ENCODE measurements at places on chromosomes 3 and 15.

GRCh38 chr15:25695875-25696760, 167.0 kb downstream of the ATP10A start:
- no peak for DNase-seq

DNA sequence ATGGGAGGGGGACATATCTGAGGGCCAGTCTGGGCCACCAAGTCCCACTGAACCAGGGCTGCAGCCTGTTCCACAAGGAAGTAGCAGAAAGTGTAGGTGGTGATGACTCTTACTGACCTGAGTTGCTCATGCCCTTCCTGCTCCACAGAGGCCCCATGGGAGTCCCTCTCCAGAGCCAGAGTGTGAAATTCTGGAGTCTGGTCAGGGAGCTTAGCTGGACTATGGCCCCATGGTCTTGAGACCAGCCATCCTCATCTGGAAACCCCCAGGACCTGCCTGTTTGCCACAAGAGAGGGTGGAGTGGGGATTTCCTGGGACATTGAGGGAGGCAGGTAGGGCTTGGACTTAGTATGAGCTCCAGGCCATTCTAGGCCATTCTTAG, 3.0 kb downstream of the SPINT1 start:
- no peak for DNase-seq

- no peak for DNase-seq
Measured at GRCh38 chr3:47617086-47618010, 38.7 kb upstream of the CSPG5 start.

GRCh38 chr3:155676252-155676981, 68.5 kb downstream of the PLCH1 start:
- DNase-seq = peak; percentile 32

DNA sequence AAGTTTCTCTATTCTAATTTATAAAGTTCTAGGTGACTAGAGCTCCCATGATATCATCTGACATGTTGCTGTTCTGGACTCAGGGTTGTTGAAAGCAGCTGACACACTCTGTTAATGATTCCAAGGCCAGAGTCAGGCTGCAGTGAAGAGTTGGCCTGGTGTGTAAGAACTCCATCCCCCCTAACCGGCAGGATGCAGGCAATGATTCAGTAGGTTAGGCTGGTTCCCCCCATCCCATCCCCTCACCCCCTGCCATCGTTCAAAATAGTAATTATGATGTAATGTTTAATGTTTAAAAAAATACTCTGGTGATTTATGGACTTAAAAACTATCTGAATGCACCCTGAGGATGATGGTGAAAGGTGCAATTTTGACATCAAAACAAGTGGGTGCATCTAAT, 4.6 kb upstream of the TRIM71 start:
- DNase-seq = no peak

GRCh38 chr3:120148187-120148949, 54.1 kb upstream of the GSK3B start:
- DNase-seq = no peak

DNA sequence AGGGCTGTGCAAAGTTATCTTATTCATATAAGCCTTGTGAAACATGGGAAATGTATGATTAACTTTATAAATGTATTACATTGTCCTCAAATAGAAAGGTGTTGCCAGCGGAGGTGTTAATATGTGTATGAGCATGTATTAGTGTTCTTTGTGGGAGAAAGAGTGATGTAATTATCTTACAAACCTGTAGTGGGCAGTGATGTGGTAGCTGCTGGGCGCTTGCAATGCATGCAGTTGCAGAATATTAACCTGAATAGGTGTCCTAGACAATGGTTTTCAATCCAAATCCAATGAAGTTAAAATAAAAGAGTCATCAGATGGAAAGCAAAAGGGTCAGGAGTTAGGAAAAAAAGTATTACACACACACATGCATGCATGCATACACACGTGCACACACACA, 881.3 kb upstream of the CADM2 start:
- DNase-seq = no peak

DNA sequence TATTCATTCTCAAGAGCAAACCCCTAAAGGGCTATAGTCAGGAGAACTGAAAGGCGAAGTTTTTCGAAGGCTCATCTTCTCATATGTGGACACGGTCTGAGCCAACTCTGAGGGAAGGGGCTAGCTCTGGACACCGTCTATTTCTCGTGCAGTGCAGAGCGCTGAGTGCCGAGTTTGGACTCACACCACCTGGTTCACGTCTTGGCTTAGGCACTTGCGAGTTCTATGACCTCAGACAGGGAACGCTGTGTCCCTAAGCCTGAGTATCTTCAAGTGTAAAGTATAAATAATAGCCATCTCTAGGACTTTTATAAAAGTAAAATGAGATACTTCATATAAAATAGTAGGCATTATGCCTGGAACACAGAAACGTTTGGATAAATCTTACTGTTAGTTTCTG, 223.7 kb downstream of the FMN1 start:
- no peak for DNase-seq

- no peak for DNase-seq
Measured at GRCh38 chr15:84855136-84855535, 29.3 kb upstream of the SLC28A1 start.

DNA sequence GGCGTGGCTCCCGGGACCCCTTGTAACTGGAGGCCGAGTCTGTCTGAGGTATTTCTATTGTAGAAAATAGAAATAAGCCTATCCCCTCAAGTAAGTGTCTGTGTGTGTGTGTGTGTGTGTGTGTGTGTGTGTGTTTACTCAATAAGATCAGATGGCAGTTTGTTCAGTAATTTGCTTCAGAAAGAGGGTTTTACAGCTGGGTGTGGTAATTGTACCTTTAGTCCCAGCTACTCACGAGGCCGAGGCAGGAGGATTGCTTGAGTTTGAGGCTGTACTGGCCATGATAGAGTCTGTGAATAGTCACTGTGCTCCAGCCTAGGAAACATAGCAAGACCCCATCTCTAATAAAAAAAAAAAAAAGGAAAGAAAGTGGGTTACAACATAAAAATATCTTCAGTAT, 8.7 kb downstream of the SPINT1 start:
- no peak for DNase-seq

DNA sequence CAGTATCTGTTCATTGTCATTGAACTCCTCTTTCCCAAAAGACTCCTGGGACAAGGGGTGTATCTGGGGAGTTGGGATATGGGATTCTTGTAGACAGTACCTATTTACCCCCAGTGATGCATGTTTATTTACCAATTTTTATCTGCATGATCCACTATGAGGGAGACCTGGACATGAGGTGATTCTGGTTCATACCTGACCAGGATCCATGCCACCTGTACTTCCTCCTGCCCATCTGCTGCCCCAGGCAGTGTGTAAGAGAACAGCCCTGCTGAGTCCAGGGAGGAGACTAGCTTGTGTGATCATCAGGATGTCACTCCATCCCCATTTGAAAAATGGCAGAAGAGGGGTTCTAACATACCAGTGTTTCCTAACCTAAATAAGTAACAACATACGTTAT, 3.1 kb upstream of the TPRG1 start:
- no peak for DNase-seq

- no peak for DNase-seq
Measured at GRCh38 chr3:37494216-37494615, 319.8 kb upstream of the LRRFIP2 start.

- DNase-seq = no peak
Measured at GRCh38 chr3:14836049-14836468, 17.3 kb downstream of the FGD5 start.

DNA sequence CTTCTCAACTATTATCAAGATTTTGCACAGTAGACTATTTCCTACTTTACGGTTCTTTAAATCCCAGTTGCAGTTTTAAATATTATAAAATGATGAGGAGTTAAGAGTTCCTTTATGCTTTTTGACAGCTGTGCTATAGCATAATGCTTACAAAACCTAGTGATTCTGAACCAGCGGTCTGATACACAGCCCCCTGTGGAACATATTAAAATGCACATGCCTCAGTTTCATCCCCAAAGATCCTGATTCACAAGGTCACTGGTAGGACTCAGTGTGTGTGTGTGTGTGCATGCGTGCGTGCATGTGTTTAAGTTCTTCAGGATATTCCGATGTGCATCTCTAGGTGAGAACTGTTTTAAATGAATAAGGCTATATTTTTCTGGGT, 330.1 kb upstream of the TPM1 start:
- DNase-seq = no peak

DNA sequence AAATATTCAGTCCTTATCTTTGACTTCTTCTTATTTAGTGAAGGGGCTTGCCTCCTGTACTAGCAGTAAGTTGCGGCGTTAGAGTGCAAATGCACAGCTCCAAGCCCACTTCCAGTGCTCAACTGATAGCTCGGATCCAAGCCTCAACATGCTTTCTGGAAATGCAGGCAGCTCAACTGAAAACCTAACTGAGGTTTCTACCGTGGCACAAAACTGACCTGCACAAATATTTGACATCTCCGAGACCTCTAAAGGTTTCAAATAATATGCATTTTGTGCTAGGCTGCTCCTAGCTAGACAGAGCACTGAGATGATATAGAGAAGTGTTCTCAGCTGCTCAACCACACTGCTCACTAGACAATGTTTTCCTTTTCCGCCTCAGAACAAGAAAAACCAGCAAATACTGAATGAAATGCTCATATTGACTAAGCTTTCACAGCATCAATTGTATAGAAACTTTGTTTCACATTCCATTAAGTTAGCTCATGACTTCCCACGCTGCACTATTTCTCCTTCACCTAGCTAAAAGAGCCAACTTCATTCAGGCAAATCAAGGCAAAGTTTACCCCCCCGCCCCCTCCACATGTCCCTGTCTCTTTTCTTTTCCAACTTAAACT, 822 bp downstream of the ZNF385D start:
- DNase-seq = no peak

DNA sequence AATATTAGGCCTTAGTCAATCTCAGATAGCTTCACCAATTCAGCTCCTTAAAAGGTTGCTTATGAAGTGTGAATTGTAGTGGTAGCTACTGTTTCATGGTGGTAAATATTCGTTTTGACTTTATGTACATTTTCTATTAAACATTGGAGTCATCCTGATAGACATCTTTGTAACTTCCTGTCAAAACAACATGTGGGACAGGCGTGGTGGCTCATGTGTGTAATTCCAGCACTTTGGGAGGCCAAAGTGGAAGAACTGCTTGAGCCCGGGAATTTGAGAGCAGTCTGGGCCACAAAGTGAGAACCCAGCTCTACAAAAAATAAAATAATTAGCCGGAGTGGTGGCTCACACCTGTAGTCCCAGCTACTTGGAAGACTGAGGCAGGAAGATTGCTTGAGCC, 2.0 kb upstream of the TRIM59 start:
- no peak for DNase-seq

GRCh38 chr15:58770519-58770856, 614 bp upstream of the MINDY2 start:
- peak; percentile 51 for DNase-seq

- DNase-seq = no peak
Measured at GRCh38 chr3:69200384-69201068, 78.1 kb upstream of the LMOD3 start.

DNA sequence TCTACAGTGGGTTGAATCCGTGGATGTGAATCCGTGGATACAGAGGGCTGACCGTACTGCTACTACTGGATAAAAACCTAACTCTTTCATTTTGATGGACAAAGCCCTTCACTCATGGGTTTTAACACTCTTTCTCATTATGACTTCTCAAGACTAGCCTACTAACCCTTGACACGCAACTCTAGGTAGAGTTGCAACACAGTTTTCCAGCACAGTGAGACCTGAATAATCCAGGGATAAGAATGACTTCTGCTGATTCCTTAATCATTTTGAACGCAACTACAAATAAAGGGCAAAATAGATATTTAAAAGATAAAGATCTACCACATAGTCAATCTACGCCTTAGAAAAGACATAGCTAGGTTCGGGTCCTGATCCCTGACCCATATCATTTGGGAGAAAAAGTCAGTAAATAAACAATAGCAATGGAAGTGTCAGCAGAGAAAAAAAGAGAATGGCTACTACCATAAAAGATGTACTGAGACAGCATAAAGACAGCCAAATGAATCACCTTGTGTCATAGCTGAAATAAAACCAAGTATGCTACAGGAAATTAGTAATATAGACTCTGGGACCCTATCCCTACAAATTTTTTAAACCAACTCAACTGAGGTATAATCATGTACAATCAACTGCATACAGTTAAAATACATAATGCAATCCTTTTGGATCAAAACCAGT, 87.6 kb downstream of the DPH6 start:
- no peak for DNase-seq

GRCh38 chr3:171379961-171380483, 80.2 kb downstream of the TNIK start:
- DNase-seq = no peak

DNA sequence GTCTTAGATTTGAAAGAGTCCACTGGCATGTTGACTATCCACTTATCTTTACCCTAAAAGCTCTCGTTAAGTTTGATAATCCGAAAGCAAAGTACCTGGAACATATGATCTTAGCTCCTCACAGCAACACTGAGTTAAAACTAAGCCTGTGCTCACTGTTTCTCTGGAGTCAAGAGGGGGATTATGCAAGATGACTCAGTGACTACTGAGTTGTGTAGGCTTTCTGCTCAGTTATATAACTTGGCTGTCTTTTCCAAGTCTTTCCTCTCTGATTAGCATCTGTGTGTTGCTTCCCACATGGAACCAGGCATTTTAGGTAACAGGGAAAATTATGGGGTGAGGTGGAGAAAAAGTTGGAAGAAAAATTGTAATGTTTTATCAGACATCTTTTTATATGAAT, 31.2 kb upstream of the MYO5C start:
- no peak for DNase-seq

DNA sequence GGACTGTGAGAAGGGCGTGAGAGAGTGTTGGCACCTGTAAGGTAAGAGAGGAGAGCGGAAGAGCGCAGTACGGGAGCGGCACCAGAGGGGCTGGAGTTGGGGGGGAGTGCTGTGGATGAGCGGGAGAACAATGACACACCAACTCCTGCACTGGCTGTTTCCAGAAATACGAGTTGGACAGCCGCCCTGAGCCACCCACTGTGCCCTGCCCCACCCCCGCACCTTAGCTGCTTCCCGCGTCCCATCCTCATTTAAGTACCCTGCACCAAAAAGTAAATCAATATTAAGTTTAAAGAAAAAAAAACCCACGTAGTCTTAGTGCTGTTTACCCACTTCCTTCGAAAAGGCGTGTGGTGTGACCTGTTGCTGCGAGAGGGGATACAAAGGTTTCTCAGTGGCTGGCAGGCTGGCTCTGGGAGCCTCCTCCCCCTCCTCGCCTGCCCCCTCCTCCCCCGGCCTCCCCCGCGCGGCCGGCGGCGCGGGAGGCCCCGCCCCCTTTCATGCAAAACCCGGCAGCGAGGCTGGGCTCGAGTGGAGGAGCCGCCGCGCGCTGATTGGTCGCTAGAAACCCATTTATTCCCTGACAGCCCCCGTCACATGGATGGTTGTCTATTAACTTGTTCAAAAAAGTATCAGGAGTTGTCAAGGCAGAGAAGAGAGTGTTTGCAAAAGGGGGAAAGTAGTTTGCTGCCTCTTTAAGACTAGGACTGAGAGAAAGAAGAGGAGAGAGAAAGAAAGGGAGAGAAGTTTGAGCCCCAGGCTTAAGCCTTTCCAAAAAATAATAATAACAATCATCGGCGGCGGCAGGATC, at the start of gene SOX2:
Gene SOX2 (plus strand): TSS at position 601 of the 811 bp plus-strand sequence. CDS start 436 bp downstream, outside the sequence.
- DNase-seq = no peak

GRCh38 chr15:43919540-43920253, 92.9 kb downstream of the WDR76 start:
- peak; percentile 26 for DNase-seq

GRCh38 chr3:133744241-133744640, 2.0 kb upstream of the TF start:
- no peak for DNase-seq
